ENCODE measurements at places on chromosomes 7 and 10.

DNA sequence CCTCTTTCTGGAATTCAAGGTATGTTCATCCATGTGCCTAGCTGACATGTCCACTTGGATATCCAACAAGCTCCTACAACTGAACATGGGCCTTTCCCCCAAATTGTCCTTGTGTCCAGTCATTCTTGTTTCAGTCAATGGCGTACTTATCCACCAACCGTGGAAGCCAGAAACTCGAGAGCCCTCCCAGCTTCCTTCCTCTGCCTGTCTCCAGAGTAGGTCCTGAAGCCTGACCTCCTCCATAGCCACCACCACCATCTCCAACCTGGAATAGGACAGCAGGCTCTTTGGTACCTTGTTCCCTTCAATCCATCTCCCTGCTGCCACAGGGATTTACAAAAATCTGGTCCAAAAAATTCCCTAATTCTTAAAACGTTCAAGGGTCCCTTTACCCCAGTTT lies 305.1 kb downstream of the RPS24 start:
- no peak for DNase-seq

DNA sequence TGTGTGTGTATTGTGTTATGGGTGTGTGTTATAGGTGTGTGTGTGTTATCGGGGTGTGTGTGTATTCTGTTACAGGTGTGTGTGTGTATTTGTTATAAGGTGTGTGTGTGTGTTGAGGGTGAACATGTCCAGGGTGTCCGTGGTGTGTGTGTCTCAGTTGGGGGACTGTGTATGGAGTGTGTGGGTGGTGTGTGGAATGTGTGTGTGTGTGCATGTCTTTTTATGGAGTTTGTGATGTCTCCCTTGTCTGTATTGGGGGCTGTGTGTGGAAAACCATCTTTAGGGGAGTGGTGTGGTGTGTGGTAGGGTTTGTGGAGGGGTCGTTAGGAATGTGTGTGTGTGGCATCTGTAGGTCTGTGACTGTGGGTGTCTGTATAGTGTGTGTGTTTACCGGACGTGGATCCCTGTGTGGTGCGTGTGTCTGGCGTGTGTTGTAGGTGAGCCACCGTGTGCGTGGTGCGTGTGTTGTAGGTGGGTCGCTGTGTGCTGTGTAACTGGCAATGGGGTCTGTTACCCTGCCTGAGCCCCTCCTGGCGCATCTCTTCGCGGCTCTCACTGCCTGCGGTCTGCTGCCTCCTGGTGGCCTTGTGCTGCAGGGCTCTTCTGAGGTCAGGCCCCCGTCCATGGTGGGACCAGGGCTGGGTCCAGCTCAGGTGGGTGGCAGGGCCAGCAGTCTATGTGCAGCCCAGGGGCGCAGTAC lies 61.7 kb downstream of the PALD1 start:
- no peak for DNase-seq

DNA sequence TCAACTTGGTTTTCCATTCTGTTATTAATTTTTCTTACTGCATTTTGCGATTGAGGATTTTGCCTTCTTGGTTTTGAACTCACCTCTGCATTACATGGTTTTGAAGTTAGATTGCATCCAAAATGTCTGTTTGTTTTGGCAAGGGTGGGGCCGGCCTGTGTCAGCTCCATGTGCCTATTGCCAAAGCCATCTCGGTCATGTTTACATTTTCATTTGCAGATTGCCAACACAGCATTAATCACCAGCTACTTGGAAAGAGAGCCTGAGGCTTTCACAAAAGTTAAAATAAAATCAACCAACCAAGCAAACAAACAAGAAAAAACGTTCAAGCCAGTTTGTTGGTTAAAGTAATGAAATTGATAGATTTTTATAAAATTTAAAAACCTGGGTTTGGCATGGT lies 695.8 kb downstream of the TYW1 start:
- no peak for DNase-seq

DNA sequence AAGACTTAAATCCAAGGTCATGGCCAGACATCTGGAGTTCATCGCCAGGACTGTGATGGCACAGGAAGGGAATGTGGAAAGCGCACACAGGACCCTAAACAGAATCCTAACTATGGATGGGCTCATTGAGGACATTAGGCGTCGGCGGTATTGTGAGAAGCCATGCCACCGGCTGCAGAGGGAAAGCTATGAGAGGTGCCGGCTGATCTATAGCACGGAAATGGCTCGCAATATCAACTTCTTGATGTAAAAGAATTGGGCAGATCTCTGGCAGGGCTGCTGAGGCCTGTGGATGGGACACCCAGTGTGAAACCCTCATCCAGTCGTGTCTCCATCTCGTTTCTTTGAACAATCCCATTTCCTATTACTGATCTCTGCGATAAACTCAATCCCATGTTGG lies 6.3 kb upstream of the CTBP2 start:
- no peak for DNase-seq

DNA sequence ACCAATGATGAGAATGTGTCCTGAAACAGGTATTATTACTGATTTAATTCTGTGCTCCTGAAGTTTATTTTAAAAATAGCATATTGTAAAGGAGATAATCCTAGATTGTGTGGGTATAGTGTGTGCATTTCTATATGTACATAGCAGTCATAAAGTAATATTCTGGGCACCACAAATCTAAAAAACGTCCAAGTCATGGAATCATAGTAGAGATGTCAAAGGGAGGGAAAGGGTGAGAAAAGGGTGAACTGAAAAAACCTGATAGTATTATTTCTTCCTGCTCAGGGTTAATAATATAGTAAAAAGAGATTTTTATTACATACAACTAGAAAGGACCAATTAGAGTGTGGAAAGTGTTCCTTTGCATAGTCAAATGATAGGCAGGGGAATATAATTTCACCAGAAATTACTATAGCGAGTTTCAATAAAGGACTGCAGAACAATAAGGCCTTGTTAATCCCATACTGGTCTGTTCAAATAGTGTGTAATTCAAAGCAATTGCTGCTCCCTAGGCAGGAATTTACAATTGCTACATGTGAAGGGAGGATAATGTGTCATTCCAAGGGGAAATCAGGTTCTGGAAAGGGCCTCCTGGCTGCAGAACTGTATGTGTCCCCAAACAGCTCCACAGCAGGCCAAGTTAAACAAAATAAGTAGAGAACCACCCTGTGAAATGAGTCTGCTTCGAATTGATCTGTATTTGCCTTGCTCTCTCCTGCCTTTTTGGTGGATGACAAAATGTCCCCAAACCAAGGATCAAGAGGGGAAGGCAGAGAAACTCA lies 42.5 kb upstream of the KMT2E start:
- no peak for DNase-seq

GRCh38 chr7:70177166-70177565 lies 578.9 kb downstream of the AUTS2 start:
- DNase-seq: no peak

DNA sequence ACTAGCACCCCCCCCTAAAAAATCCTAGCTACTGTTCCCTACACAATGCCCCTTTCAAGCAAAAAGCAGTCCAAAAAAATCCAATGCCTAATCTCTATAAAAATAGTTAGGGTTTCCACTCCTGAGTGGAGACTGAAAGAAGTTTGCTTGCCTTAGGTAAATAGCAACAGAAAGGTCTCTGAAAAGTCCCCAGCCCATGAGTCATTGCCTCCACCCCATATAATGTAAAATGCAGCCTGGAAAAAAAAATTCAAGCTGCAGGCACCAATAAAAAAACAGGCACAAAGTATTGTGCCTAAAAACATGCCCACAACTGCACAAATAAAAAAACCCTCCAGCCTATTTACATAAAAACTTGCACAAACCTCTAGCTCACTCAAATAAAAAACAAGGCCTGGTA lies 47.5 kb downstream of the ZNF680 start:
- DNase-seq: no peak

- no peak for DNase-seq
Measured at GRCh38 chr7:100464210-100464660, at the start of gene SPACDR. TSS of gene SPACDR (minus strand) at chr7:100464260. CDS start at chr7:100464025, 235 bp downstream.

DNA sequence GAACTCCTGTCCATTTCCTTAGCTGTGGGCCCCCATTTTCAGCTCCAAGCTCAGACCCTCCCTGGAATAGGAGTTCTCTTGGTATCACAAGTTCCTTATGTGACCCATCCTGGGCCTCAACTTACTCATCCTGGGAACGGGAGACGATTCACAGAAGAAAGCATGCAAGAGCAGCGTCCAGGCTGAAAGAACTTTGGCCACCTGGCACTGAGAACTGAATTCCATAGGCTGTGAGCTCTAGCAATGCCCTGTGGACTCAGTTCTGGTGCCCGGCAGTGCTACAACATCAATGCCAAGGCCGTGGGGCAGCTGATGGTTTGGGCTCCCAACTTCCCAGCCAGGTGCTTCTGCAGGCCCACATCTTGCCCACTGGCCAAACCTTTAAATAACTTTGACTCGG lies 3.9 kb upstream of the CUEDC2 start:
- no peak for DNase-seq

- DNase-seq: no peak
Measured at GRCh38 chr7:84194484-84195271, at the start of gene SEMA3A. TSS of gene SEMA3A (minus strand) at chr7:84194789. CDS start at chr7:84194586, 203 bp downstream.

DNA sequence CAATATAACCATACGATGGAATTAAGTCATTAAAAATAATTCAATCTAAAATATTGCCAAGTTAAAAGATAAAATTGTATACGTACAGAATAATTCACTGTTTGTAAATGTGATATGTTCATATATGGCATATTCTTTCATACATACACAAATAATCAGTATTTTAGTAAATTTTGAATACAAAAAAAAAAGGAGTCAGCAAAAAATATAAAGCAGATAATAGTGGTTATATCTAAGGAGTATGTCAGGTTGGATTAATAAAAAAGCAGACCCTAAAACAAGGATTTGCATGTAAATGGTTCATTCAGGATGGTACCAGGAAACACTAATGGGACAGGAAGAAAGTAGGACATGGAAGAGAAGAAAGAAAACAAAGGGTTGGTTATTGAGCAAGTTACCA lies 59.5 kb downstream of the XPNPEP1 start:
- DNase-seq: no peak
